ENCODE measurements at places on chromosomes 7 and 10.

- DNase-seq: no peak
Observed at GRCh38 chr10:124068929-124069328, 24.5 kb downstream of the CHST15 start.

GRCh38 chr10:100510533-100511308, 8.9 kb downstream of the SEC31B start:
- no peak for DNase-seq

DNA sequence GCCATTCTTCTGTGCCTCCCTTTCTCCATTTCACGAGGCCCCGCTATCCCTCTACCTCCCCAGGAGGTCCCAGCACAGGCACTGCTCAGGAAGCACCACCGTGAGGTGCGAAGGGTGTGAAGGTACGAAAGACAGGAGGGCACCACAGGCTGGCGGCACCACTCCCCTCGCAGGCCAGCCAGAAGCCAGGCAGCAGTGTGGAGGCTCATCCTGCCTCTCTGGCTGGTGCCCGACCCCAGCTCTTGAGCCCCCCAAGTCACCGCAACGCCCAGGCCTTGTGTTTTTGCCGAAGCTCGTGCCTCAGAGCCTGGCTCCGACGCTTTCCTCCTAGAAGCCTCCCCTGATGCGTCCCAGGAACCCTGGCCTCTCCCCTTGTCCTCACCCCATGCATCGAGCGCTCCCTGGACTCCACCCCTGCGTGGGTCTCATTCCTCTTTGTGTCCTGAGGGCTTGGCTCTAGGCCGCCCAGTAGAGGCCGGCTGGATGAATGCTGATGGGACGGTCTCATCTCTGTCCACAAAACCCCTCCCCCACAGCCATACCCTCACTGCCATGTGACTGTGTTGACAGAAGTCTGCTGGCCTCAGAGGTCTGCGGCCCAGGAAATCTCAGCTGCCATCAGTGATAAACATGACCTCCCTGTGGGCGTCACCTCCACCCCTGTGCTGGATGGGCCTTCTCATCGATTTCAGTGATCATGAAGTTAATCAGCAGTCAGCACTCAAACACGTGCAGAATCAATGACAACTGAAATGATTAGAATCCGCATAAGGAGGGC, 19.3 kb downstream of the BRI3 start:
- DNase-seq: no peak

GRCh38 chr10:21337171-21337792, 188.2 kb downstream of the SKIDA1 start:
- no peak for DNase-seq

DNA sequence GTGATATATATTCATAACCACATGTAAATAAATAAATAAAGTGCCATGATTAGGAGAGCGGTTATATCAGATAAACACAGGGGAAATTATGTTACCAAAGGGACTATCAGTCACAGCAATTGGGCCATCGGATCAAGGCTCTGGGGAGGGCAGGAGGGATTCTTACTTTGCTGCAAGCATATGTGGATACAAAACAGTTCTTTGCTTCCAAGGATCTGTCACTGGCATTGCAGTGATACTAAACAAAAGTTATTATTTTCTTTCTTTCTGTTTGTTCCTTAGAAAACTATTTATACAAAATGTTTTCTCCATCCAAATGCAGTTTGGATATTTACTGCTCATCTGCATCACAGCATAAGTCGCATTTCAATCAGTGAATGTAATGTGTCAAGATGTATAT, 188.4 kb upstream of the MGMT start:
- DNase-seq: no peak

DNA sequence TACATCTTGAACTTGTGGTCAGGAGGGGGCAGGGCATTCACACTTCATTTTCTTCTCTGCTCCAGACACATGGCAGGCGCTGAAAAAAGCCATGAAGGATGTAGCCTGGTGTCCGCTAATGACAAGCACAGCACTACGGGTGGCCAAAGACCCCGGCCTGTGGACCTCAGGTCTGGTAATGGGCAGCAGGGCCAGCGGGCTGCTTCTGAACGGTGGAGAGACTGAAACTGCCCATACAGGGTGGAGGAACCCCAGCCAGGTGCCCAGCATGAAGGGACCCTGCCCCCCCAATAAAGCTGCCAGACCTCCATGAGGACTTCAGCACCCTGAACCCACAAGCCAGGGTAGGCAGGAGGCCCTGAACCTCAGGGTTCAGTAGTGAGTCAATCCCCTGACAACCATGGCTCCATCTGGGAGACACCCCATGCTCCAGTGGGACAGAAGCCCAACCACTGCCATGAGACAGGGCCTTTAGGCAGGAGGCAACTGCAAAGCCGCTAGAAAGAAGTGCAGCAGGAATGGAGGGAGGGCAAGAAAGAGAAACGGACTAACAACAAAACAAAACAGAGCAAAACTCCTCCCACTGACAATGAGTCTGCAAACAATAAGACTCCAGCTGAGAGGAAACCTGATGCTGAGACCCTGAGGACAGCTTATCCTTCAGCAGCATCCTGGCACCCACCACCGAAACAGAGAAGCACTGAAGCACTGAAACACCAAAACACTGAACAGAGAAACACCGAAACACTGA, 140.2 kb upstream of the PPP2R2D start:
- no peak for DNase-seq

DNA sequence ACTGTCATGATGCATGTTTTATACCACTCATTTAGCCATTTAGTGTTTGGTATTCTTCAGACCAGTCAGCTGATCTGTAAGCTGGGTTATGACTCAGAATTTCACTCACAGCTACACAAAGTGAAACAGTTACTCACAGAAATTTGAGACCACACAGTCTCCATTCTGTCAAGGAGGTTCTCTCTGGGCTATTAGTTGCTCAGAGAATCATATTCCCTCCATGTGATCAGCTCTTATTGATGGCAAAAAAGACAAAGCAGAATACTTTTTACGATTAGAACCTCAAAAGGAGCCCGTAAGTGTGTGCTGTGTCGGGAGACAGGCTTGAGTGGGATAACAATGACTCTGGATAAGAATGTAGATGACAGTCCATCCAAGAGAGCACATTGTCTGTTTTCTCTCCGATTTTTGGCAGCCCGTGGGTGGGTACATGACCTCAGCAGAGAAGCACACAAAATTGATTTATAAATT, 277.6 kb upstream of the SORCS1 start:
- DNase-seq: no peak

DNA sequence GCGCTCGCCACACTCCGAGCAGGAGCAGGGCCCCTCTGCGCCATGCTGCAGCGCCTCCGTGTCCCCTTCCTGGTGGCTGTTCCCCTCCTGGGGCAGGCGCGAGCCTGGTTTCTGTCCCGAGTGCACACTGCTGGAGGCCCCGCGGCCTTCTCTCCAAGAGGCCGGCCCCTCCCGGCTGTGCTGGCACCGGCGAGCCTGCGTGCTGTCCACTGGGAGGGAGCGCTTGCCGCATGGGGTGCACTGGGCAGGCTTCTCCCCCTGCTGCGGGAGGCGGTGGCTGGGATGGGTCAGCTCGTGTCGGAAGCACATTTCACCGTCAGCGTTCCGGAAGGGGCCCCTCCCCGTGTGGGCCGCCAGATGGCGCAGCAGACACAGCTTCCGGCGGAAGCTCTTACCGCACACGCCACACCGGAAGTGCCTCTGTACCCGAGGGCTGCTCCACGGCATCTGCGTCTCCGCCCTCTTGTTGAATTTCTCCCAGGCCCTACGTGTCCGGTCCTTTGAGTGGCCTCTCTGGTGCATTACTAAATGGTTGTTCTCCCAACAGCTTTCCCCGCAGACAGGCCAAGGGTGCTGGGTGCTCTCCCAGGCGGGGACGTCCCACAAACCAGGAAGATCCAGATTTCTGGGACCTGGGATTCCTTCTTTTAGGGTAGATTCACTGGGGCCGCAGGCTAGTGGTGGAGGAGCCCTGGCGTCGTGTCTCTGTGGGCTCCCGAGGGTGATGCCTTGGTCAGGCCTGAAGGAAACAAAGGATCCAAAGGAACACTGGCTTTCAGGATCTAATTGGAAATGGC, 18.7 kb downstream of the ZNF786 start:
- peak; percentile 76 for DNase-seq

GRCh38 chr10:6069081-6069931, 7.1 kb upstream of the IL2RA start:
- no peak for DNase-seq

DNA sequence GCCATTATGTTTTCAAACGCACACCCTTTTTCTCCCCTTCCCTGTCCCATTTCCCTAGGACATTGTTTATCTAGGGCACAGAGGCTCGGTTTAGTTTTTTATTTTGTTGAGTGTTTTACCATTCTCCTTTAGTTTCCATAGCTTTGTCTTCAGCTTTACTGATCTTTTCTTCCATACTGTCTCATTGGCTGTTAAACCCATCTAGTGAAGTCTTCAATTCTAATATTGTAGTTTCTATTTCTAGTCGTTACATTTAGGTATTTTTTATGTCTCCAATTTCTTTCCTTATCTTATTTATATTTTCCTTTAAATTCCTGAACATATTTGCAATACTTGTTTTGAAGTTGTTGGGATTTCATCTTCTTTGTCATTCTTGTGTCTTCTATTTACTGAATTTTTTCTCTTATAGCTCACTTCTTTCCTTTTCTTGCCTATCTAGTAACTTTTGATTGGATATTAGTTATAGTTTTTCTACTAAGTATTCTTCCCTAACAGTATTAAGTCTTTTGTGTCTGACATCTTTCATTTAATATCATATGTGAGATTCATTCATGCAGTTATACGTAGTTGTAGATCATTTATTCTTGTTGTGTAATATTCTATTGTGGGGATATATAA, 41.0 kb upstream of the SH2D4B start:
- DNase-seq: no peak

DNA sequence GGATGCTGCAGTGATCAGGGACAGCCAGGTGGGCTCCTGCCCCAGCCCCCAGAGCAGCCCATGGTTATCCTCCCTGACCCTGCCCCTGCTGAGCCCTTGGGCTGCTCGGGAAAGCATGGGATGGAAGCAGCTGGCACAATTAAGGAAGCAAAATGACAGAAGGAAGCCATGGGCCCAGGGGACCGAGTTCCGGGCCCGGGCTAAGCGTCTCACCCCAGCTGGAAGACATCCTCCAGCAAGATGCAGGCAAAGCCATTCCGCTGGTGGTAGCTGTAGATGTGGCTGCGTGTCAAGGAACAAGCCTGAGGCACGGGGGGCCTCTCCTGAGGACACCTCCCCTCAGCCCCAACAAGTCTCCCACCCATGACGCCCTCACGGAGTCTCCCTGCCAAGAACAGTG, 1.1 kb downstream of the ATG9B start:
- DNase-seq: no peak

All from ecto neural progenitor cell (in vitro differentiated cells).